ENCODE measurements at places on chromosomes 4 and X.

DNA sequence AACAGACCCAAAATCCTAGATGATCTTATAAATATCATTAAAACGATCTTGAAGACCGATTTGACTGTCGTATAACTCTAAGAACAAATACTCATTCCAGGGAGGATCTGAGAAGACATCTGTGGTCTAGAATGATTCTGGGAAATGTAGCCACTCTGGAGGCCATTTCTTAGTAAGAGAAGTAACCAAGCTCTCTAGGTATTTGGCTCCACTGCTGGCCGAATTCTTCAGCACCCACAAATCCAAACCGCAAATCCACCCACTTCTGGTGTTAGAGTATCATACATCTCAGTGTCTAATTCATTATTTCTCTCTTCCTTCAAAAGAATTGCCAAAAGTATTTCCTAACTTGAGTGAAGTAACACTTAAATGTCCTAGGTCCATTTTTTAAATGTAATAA, 23.9 kb downstream of the KLHL5 start:
- DNase-seq: no peak

GRCh38 chrX:45719751-45720501, 519.2 kb upstream of the DIPK2B start:
- no peak for DNase-seq

DNA sequence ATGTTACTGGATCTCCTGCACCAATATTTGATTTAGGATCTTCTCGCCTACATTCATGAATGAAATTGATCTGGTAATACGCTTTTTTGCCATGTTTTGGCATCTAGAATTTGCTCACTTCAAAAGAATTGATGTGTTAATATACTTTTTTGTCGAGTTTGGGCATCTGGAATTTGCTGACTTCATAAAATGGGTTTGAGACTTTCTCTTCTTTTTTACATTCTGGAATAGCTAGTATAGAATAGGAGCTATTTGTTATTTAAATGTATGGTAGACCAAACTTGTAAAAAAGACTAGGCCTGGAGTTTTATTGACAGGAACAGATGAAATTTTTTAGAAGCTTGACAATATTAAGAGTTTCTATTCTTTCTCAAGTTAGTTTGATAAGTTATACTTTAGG, 404.9 kb upstream of the TENM3 start:
- no peak for DNase-seq

- DNase-seq: no peak
Observed at GRCh38 chr4:139866276-139866962, 200.8 kb downstream of the MGST2 start.

- DNase-seq: no peak
Observed at GRCh38 chrX:121258545-121258944, 211.1 kb downstream of the GLUD2 start.

GRCh38 chr4:69831646-69832325, 28.2 kb downstream of the SULT1E1 start:
- DNase-seq: no peak

- DNase-seq: no peak
Observed at GRCh38 chrX:65688403-65688871, 21.0 kb downstream of the MSN start.

- no peak for DNase-seq
Observed at GRCh38 chr4:95500361-95500760, 48.4 kb downstream of the UNC5C start.

GRCh38 chrX:9341291-9342201, 123.3 kb upstream of the TBL1X start:
- no peak for DNase-seq

DNA sequence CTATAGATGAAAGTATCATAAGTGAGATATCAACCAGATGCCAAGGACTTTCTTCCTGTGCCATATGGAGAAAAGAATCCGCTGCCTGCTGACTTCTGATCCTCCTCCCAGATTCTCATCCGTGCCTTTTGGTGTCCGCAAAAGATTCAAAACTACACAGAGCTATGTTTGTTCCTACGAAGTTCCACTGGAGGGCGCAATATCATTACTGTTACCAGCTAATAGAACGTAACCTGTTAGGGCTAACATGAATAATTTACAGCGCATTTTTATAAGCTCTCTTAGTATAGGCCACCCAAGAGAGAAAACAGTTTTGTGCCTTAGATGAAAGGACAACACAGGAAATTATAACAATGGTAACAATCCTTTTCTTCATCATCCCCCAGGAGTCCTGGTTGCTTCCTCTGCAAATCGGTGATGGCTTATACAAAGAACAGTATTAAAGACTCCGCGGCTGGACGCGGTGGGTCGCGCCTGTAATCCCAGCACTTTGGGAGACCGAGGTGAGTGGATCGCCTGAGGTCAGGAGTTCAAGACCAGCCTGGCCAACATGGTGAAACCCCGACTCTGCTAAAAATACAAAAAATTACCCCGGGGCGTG, 22.8 kb upstream of the CENPVL3 start:
- no peak for DNase-seq

- no peak for DNase-seq
Observed at GRCh38 chr4:145338568-145338967, 143.1 kb upstream of the SMAD1 start.

DNA sequence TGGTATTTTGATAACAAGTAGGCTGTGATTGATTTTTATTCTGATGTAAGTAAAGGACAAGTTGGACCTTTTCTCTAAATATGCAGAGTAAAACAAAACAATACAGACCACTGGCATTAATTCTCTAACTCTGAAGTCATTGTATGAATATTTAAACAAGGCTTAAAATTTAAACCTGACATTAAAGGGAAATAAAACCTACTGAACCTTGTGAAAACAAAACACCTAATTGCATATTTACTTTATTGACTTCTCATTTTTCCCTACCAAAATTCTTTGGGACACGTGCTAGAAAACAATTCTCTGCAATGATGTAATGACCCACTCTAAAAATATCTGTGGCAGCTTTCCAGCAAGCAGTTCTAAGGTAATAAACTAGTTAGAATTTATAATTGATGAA, 369.7 kb upstream of the TRAM1L1 start:
- DNase-seq: no peak

DNA sequence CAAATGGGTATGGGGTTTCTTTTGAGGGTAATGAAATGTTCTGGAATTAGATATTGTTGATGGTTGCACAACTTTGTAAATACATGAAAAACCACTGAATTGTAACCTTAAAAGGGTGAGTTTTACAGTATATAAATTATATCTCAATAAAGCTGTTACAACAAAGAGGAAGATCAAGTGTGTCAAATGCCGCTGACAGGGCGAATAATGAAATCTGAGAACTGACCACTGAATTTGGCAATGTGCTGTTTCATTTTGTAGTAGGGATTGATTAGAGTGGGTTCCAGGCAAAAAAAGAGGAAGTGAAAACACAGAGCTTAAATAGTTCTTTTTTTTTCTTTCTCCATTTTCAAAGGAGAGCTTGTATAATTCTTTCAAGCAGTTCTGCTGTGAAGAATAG, 161.1 kb upstream of the NAP1L5 start:
- DNase-seq: no peak

- no peak for DNase-seq
Observed at GRCh38 chr4:11151500-11151899, 277.2 kb downstream of the HS3ST1 start.

DNA sequence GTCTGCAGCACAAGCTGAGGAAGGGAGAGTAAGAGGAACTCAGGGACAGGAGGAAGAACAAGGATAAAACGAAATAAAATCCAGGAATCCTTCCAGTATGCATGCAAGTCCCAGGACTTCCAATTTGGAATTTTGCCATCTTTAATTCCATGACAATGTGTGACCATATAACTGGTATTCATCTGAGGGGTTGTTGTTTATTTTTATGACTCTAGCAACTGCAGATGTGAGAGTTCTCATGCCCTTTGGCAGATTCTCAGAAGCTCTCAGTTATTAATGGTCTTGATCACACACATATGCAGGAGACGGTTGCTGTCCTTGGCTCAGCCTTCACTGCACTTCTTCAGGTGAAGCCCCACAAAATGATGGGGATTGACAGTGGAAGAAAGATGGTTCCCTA, 148.2 kb downstream of the SMIM20 start:
- DNase-seq: no peak

- DNase-seq: peak; percentile 78
Observed at GRCh38 chr4:71595576-71596108, 188.2 kb downstream of the GC start.

DNA sequence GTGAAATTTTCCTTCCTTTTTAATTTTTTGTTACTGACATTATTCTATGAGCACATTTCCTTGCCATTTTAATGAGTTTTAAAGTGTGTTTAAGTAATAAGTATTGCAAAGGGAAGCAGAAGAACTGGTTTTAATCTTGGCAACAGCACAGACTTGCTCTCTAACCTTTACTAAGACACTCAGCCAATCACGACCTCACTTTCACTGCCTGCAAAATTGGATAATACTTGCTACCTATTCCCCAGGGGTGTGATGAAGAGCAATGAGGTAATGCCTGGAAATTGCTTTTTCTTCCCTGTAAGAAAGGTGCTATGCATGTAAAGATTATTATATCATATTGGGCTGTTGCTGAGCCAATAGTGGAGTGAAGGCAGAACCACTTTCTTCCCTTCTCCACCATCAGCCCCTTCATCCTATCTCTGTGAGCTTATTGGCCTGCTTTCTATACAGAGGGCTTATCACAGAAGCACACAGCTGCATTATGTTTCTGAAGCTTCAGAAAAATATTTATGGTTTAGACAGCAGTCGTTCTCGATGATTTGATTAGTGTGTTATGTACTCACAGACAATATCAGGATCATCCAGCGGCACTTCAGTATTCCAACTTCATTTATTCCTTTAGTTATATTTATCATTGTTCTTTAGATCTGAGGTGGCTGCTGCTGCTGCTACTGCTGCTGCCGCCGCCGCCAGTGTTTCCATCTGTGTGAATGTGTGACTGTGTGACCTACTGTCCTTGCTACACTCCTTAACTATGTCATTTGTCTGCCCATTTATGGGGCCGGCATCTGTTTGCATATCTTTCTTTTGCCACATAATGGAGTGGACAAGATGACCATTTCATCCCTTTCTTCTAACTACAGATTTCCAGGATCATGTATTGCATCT, 255.1 kb downstream of the C4orf33 start:
- peak; percentile 40 for DNase-seq

GRCh38 chr4:36280555-36280954, 861 bp upstream of the DTHD1 start:
- no peak for DNase-seq

GRCh38 chr4:139584784-139585183, 28.8 kb upstream of the SETD7 start:
- no peak for DNase-seq

- DNase-seq: no peak
Observed at GRCh38 chrX:153844509-153845082, 14.3 kb upstream of the PDZD4 start.

GRCh38 chrX:78063687-78064086, 40.4 kb upstream of the PGK1 start:
- no peak for DNase-seq

GRCh38 chr4:169207436-169208089, 63.2 kb downstream of the SH3RF1 start:
- DNase-seq: no peak

GRCh38 chrX:127129510-127129909, 310.0 kb downstream of the PRR32 start:
- no peak for DNase-seq

GRCh38 chr4:119471259-119471658, 149.3 kb upstream of the FABP2 start:
- no peak for DNase-seq

Data from epithelial cell of prostate (primary cell).